ENCODE measurements at places on chromosomes 1 and 21.

DNA sequence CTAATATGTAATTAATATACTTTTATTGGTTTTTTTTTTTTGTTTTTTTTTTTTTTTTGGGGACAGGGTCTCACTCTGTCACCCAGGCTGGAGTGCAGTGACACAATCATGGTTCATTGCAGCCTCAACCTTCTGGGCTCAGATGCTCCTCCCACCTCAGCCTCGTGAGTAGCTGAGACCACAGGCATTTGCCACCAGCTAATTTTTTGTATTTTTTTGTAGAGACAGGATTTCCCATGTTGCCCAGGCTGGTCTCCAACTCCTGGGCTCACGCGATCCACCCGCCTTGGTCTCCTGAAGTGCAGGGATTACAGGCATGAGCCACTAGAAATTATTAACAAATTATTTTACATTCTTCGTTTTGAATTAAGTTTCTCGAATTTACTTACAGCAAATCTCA, 16.8 kb upstream of the POGZ start:
- DNase-seq, result no peak

DNA sequence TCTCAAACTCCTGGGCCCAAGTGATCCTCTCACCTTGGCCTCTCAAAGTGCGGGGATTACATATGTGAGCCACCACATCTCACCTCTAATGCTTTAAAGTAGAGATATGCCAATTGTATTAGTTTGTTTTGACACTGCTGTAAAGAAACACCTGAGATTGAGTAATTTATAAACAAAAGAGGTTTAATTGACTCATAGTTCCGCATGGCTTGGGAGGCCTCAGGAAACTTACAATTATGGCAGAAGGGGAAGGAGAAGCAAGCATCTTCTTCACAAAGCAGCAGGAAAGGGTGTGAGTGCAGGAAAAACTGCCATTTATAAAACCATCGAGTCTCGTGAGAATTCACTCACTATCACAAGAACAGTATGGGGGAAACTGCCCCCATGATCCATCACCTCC, 3.5 kb upstream of the MYCL start:
- no peak for DNase-seq

GRCh38 chr1:14167884-14168283, 430.6 kb upstream of the KAZN start:
- DNase-seq, result no peak

- DNase-seq, result no peak
These were observed 1.3 kb upstream of the NRIP1 start for GRCh38 chr21:15066123-15066575.

GRCh38 chr1:61865646-61866220, 123.5 kb downstream of the PATJ start:
- DNase-seq, result no peak

- no peak for DNase-seq
These were observed 88.0 kb upstream of the SLFNL1 start for GRCh38 chr1:41109310-41110197.

DNA sequence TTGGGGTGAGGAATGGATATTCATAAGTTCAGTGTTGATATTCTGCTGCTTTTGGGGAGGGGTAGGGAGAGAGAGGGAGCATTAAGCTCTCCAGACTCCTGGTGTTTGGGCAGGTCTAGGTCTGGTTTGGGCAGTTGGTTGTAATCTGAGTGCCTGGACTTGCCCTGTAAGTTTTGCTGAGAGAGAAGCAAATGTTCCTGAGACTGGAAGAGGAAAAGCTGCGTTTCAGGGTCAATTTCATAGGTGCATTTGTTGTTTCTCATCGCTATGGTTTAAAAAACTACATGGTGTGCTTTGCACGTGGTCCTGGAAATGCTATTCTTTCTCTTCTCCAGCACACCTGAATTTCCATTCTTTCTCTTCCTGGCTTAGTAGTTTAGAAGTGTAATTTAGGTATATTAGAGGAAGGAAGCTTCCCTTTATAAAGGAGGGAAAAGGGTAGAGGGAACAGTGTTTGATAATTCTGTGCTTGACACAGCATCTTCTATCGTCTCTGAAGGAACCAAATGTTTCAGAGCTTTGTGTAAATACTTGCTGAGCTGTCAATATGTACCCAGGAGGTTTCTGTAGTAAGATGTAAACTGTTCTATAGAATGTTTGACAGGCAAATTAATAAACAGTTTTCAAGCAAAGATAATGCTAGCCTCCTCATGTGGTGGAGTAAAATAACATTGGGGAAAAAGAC, 6.3 kb downstream of the ARID1A start:
- no peak for DNase-seq

GRCh38 chr1:228376651-228377631, 29.7 kb downstream of the TRIM11 start:
- no peak for DNase-seq

DNA sequence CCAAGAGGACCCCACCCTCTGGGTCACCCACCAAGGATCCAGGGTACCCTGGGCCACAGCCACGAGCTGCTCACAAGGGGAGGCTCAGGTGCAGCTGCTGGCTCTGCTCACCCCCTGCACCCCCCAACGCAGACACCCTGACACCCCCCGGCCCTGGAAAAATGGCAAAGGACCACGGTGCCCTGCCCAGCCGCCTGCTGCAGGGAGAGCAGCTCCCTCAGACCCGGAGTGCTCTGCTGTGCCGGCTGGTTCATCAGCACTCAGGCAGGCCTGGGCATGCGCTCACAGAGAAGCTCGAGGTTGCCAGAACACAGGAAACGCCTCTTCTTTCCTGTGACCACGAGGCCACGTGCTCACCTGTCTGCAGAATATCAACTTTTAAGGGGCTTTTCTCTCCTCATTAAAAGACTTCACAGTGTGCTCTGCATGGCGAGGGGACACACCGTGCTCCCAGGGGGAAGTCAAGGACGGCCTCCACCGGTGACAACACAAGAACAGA, 4.3 kb upstream of the C1QTNF12 start:
- no peak for DNase-seq

DNA sequence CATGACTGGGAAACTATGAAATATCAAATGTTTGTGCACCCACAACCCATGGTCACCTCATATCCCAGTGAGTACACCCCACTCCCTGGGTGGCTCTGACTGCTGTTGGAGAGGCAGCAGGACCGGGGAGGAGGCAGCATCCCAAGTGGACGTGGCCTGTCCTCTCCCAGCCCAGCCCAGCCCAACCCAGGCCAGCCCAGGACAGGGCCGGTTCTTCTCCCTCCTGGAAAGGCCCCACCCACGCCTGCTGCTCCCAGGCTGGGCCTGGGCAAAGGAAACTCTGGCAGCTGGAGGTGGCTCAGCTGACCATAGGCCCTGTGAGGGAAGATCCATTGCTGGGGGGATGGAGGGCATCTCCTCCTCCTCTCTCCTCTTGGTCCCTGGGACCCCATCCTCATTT, 19.1 kb downstream of the MATN1 start:
- DNase-seq, result no peak

DNA sequence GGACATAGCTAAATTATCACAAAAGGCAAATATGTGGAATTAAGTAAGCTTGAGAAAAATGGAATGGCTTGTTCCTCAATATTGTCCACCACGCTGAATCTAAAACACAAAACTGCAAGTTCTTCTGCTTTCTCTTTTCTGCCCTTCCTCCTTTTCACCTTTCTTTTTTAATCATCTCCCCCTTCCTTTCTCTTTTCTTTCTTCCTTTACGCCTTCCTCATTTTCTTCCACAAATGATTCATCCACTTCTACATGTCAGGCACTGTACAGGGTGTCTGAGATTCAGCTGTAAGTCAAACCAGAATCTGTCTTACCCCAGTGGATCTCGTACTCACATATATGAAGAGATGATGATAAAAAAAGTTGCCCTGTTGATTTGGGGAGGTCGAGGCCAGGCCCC, 1182.5 kb downstream of the MRPL39 start:
- no peak for DNase-seq

DNA sequence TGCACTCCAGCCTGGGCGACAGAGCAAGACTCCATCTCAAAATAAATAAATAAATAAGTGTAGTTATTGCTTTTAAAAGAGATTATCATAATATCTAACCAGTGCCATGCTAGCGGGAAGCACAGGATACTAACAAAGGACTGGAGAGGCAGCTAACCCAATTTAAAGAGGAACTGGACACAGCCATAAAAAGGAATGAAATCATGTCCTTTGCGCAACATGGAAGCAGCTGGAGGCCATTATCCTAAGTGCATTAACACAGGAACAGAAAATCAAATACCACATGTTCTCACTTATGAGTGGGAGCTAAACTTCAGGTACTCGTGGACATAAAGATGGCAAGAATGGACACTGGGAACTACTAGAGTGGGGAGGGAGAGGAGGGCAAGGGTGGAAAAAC, 54.9 kb downstream of the TM2D1 start:
- DNase-seq, result no peak

DNA sequence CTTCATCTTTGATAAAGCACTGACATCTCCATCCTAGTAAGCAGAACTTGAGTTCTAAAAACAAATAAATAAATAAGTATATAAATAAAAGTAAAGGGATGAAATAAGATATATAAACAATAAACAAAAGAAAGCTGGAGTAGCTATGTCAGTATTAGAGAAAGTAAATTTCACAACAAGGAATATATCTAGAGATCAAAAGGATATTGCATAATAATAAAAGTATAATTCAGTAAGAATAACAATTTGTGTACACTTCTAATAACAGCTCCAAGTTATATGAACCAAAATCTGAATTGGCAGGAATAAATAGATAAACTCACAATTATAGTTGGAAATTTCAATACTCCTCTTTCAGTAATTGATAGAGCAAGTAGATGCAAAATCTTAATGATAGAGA, 9.8 kb upstream of the CENPF start:
- DNase-seq, result no peak

DNA sequence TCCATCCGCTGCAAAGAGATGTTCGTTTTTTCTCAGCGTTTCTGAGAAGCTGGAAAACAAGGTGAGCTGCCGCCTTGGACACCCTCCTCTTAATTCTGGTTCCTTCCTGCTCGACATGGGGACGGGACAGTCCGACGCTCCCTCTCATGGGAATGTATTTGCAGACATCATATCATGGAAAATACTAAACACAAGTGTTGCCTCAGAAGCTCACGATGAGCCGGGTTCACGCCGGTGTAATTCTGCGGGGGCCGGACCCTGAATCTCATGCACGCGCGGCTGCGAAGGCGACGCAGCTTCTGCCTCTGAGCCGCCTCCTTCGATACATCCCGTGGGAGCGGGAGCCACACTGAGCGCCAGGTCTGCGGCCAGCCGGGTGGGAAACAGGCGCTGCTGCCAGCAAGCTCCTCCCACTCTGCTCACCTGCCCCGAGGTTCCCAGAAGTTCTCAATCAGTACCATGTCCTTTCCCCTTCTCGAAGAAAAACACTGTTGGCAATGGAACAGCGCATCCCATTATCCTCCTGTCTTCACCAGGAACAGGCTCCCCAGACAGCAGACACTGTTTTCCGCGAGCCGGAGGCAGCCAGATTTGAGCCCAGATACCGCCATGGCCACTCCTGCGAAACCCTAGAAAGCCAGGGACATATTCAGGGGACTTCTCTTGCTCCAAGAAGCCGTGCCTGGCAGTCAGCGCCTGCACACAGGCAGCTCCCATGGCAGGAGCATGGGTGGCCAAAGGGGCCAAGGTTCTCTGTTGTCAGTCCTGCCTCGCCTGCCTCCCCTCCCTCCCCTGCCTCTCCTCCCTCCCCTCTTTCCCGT, 98.0 kb downstream of the WDR4 start:
- no peak for DNase-seq

- DNase-seq, result no peak
These were observed 205.9 kb upstream of the VAMP3 start for GRCh38 chr1:7565099-7565750.

DNA sequence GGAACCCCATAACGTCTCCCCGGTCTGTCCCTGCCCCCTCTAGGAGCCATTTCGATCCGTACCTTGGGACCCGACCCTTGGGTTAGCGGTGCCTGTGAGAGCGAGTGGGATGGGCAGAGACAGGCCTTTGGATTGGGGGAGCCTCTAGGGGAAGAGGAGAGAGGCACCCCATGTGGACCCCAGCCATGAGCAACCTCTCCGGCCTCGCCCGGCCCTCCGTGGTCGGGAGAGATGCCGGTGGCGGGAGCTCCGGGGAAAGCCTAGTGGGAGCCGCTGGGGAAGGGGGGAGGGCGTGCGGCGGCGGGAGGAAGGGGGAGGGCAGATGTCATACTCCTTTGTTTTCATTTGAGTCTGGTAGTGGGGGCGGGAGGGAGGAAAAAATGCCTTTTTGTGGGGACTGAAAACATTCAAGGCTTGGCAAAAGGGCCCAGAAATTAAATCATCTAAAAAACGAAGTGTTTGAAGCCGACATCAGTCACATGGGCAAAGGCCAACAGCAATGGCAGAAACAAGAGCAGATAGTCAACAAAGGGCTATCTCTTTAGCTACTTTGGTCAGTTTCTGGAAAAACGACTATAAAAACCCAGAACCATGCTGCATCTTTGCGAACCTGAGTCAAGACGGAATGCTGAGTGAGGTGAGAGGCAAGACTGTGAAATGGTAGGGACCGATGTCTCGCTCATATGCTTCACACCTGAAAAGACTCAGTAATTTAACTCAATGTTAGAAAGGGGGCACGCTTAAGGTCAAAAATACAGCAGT, 758 bp downstream of the PTBP2 start:
- peak; percentile 86 for DNase-seq

- no peak for DNase-seq
These were observed 2.5 kb downstream of the LMX1A start for GRCh38 chr1:165353731-165354671.

- DNase-seq, result no peak
These were observed 6.1 kb downstream of the TTC4 start for GRCh38 chr1:54721719-54722118.

GRCh38 chr1:3891329-3891865, 8.7 kb downstream of the C1orf174 start:
- DNase-seq, result no peak

DNA sequence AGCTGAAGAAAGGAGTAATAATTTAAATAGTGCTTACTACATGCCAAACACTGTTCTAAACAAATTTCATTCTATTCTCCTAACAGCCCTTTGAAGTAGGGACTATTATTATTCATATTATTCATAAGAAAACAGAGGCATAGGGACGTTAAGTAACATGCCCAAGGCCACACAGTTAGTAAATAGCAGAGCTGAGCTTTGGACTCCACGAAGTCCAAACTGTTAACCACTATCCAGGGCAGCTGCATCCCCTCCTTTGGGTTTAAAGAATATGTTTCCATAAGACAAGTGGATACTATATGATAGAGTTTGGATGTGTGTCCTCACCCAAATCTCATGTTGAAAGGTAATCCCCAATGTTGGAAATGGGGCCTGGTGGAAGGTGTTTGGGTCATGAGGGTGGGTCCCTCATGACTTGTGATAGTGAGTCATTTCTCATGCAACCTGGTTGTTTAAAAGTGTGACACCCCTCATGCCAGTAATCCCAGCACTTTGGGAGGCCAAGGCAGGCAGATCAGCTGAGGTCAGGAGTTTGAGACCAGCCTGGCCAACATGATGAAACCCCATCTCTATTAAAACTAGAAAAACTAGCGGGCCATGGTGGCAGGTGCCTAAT, 144.0 kb upstream of the CXADR start:
- DNase-seq, result no peak

DNA sequence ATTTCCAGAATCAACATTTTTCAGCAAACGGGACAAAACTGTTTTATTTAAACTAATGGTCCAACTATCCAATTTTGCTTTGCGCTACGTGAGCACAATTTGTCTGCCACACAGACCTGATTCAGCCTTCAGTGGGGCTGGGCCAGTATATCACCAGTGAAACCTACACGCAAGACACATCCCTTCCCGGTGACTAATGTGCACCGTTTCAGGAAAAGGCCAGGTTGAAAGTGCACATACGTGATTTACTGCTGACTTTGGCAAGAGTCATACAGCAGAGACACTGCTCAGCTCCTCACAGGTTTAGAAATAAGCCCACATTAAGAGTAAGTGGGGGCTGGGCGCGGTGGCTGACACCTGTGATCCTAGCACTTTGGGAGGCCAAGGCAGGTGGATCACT, 5.1 kb upstream of the TMEM51 start:
- DNase-seq, result no peak
